ENCODE measurements at places on chromosomes 1 and 21.

DNA sequence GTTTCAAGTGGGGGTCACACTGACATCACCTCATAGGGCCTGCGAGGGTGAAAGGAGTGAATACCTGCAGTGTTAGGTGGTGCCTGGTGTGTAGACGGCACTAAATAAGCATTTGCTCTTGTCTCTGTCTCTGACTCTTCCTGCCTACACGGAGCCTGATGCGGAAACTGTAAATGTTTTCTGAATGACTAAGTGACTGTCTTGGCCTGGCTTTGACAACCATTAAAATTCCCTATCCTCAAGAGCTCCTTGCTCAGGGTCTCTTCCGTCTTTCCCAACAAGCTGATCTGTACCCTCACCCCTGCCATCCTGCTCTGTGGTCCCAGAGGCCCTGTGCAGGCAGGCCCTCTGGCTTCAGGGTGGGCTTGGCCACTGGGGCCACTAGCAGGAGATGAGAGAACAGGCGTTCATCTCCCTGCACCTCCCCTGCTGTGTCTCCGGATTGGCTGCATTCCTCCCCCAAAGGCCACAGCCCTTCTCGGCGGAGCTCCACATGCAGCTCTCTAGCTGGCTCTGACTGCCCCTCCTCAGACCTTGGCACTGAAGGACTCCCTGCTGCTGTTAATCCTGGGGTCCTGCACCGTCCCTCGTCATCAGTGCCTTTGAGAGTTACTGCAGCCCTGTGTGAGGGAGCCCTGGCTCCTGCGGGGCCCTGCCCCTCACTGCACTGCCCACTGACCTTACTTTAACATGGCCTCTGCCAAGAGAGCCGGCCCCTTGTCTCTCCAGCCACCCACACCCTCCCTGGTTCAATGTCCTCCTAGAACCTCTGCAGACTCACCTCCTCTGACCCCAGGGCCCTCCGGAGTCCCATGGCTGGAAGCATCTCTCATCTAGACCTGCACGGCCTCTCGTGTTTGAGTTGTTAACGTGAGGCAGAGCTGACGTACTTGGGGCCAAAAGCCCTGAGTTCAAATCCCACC, 211.1 kb downstream of the MATN1 start:
- no peak for DNase-seq

GRCh38 chr1:173410133-173410793, 66.9 kb upstream of the PRDX6 start:
- no peak for DNase-seq

DNA sequence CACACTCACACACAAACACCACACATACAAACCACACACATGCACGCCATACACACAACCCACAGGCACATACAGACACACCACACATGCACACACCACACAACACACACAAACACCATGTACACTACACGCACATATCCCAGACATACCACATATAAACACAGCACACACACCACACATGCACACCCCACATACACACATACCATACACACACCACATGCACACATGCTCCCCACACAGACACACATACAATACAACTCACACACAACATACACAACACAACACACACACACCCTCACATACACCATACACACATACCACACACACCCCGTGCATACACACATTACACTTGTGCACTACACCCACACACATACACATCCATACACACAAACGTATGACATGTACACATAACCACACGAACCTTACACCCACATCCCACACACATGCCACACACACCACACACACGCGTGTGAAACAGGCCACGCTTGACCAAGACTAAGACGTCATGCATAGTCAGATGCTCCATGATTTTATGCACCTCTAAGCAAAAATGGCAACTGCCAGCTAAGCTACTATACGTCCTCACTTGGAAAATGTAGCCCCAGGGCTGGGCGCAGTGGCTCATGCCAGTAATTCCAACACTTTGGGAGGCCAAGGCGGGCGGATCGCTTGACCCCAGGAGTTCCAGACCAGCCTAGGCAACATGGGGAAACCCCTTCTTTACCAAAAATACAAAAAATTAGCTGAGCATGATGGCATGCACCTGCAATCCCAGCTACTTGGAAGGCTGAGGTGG, 77.4 kb upstream of the TMPRSS2 start:
- DNase-seq = no peak

DNA sequence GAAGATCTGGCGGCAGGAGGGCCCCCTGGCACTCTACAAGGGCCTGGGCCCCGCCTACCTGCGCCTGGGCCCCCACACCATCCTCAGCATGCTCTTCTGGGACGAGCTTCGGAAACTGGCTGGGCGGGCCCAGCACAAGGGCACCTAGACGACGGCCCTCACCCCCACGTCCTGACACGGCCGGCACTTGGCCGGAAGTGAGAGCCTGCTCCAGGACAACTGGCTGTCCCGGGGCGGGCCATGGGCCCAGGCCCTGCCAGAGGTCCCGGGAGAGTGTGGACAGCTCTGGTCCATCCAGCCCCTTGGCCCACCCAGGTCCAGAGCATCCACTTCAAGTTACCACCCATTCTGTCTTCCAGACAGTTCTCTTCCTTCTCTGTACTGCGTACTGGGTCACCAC, 3.0 kb upstream of the TMEM82 start:
- DNase-seq = no peak

GRCh38 chr21:33396436-33396835, 6.8 kb upstream of the IFNGR2 start:
- DNase-seq = no peak

- peak; percentile 34 for DNase-seq
These were observed 125.1 kb downstream of the MRPS6 start for GRCh38 chr21:34198231-34199120.

DNA sequence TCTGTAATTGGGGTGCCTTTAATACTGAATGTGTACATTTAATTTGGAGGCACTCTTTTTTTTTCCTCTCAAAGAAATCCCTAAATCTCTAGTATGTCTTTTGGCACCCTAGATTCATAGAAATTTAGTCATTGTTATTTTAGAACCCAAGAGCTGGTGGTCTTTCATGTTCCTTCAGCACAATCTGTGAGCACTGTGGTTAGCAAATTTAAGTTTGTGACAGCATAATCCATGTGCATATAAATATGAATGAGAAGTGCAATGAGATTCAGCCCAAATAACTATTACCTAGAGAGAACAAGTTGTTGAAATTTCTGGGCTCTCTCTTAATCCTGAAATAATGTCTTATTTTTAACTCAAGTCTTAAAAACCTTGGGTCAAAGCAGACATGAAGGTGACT, 4.5 kb downstream of the PPP1R8 start:
- no peak for DNase-seq

- DNase-seq = no peak
These were observed 36.8 kb downstream of the HLCS start for GRCh38 chr21:36929622-36930021.

Data from CD4-positive, alpha-beta T cell treated with Interleukin-1 beta for 1 hour (primary cell).